Left ventricle myocardium superior (tissue), 1 donor: ENCODE measurements at places on chromosomes 2 and 18. TPM values are rescaled to one million over a fixed set of nuclear protein-coding genes. Genes with fewer than 3 reads are reported as not detected.

- DNase-seq: no peak
Measured at GRCh38 chr2:234111523-234111922, 61.0 kb downstream of the SPP2 start.

GRCh38 chr2:70921031-70921430 is 14.7 kb upstream of the ATP6V1B1 start:
- DNase-seq: no peak

The RAB6C gene
- total RNA-seq: 0.25 TPM

The UGT1A10 gene
- not detected for total RNA-seq

The GKN1 gene
- total RNA-seq: not detected
